ENCODE measurements at places on chromosomes 4 and X. TPM values are rescaled to one million over a fixed set of nuclear protein-coding genes. Genes with fewer than 3 reads are reported as not detected.

RLIM gene
- 58.4 TPM for total RNA-seq

UGT2B17 gene
- total RNA-seq, result not detected

GAGE2A gene
- total RNA-seq, result not detected

EPHA5 gene
- 0.12 TPM for total RNA-seq

KCTD8 gene
- 0.16 TPM for total RNA-seq

GRCh38 chr4:52788806-52789205 is 37.6 kb upstream of the ERVMER34-1 start:
- DNase-seq, result no peak

DNA sequence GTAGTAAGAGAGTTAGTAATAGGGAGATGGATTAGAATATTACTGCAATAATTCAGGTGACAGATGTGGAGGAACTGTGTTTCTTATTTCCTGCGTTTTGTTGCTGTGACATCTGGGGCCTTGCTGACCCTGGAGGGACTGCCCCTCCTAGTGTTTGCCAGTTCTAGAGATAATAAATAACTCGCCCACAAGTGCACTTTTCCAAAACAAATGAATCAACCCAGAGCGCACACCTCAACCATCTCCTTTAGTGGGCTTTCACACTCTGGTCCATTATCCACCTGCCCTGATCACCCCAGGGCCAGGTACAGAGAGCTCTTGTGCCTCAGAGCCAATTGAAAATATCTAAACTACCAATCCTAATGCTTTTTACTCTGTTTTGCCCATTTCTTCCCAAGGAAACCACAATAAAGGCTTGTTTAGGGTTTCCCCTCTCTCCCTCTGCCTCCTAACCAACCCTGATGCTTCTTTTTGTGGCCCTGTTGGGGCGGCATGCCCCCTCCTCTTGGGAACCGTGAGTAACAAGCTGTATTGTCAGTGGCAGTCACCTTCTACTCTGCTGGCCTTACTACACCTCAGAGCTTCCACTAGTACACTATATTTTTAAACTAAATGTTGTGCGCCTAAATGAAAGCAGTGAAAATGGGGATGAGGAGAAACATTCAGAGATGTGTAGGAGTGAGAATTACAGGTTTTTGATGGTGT is 270.5 kb downstream of the TENM3 start:
- DNase-seq, result no peak

DNA sequence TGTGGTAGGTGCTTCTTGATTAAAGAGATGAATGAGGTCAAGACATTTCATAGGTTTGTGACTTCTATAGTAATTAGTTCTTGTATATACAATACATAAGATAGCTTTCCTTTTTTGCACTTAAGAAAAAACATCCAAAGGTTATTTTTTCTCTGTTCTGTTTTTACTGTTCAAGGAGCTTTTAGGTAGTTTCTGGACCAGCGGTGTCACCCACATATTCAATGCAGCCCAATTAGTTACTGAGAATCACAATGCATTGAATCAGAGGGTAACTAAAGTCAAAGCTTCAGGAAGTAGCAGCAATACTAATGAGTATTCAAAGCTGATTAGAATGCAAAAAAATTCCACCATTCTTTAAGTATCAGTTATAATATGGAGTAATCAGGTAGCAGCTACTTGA is 211.6 kb downstream of the SH2D1A start:
- DNase-seq, result no peak

DNA sequence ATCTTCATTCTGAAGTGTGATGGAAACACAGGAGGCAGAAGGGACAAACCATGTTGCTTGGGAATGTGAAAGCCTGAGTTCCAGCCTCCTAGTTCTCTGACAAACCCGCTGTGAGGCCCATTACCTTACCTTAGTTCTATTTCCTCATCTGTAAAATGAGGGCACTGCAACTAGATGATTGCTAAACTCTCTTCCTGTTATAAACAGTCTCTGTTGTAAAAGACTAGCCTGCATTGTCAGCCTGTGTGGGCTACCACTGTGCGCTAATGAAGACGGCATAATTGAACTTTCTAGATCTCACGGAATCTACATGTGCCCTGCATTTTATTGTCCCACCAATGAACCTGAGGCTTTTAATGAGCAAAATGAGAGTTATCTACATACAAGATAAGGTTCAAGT is 147.2 kb downstream of the AFF2 start:
- no peak for DNase-seq

DNA sequence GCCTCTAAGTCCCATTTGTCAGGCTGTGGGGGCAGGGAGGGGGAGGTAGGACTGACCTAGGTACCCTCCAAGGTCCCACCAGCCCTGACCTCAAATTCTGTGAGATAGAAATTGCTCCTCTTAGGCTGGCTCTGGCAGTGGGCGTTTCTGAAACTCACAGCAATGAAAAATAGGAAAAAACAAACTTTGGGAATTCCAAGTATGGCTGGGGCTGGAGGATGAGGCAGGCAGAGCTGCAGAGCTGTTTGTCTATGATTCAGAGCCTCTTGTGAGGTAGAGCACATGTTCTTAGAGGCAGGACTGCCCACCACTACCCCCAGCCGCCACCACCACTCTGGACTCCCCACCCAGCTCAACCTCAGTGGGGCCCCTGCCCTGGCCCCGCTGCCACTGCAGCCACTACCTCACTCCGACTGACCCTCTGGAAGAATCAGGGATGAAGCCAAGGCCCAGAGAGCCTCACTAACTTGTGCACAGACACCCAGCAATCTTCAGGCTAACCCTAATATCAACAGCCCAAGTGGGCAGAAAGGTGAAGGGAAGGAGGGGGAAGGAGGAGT is 98.2 kb downstream of the PJA1 start:
- no peak for DNase-seq

GRCh38 chr4:63049726-63050125 is 1359.5 kb downstream of the TECRL start:
- peak; percentile 9 for DNase-seq

- DNase-seq, result no peak
Observed at GRCh38 chrX:21382715-21383114, 8.5 kb downstream of the CNKSR2 start.

DNA sequence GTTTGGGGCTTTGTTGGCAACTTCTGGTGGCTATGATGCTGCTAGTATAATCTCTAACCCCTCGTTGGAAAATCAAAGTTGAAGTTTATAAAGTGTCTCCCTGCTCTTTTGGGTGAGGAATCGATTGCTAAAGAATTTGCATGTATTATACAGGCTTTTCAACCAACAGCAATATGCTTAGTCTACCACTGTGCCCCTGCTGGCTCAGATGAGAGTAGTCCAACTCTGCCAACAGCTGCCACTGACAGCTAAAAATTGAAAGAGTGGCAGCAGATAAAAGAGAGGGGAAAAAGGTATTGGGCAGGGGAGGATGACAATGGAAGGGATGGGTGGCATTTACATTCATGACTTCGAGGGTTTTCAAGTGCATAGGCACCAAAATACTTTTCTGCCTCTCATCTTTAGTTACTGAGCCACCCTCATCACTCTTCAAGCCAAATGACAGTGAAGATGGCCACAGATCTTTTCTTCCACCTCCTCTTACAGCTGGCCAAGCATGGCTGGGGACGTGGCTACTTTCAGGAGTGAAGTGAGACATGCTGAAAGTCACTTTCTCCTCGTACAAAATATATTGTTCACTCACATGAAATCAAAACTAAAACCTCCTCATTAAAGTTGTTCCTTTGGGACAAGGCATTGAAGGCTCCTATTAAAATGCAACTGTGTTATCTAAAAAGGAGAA is 2.7 kb upstream of the GRIA3 start:
- no peak for DNase-seq

- peak; percentile 57 for DNase-seq
Observed at GRCh38 chr4:41882625-41883347, 52.4 kb upstream of the TMEM33 start.

GRCh38 chr4:158722291-158722916 is 792 bp downstream of the PPID start:
- peak; percentile 52 for DNase-seq

GRCh38 chrX:120310861-120311726 is at the start of gene TMEM255A:
TMEM255A (minus strand) TSS chrX:120311461; CDS start chrX:120311309, 152 bp downstream.
- DNase-seq, result no peak

DNA sequence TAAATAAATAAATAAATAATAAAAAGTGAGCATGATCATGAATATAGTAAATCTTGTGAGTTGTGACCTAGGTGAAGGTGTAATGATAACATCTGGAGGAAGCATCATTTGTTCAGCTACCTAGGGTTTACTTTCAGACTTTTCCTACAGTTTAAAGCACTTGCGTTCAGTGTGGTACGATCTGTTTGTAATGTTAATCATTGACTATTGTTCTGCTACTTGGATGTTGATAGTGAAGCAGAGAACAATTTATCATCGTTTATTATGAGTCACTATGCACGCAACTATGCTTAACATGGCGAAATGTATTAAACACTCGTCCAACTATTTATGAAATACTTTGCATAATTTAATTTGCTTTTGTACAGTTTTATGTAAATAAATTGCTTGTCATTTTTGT is 426.2 kb downstream of the PCDH7 start:
- no peak for DNase-seq

- DNase-seq, result no peak
Observed at GRCh38 chr4:12911750-12912358, 572.3 kb downstream of the RAB28 start.

GRCh38 chr4:177047070-177047850 is 254.5 kb upstream of the VEGFC start:
- DNase-seq, result peak; percentile 87

DNA sequence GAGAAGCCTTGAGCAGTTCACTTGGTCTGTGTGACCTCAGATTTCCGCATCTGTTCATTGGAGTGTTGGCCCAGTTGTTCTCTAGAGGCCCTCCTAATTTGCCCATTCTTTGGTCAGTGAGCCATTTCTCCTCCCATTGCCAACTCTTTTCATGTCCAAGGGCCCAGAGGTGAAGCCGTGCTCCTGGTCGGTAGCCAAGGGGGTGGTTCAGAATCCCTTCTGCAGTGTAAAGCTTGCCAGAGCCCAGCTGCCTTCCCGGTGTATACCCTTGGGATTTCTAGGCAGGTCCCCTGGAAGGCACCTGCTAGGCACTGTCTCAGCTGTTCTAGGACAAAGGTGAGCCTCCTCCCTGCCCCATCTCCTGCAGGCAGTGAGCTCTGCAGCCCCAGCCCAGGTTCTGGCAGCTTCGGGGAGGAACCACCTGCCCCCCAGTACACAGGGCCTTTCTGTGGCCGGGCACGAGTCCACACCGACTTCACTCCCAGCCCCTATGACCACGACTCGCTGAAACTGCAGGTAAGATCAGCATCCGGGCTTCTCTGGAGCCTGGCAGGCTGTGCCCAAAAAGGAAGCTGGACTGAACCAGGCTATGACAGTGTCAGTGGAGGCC is 12.3 kb downstream of the SASH3 start:
- no peak for DNase-seq
